ENCODE measurements at places on chromosomes 5 and 9.

- no peak for DNase-seq
These were observed 64.5 kb downstream of the MFAP3 start for GRCh38 chr5:154103233-154103632.

DNA sequence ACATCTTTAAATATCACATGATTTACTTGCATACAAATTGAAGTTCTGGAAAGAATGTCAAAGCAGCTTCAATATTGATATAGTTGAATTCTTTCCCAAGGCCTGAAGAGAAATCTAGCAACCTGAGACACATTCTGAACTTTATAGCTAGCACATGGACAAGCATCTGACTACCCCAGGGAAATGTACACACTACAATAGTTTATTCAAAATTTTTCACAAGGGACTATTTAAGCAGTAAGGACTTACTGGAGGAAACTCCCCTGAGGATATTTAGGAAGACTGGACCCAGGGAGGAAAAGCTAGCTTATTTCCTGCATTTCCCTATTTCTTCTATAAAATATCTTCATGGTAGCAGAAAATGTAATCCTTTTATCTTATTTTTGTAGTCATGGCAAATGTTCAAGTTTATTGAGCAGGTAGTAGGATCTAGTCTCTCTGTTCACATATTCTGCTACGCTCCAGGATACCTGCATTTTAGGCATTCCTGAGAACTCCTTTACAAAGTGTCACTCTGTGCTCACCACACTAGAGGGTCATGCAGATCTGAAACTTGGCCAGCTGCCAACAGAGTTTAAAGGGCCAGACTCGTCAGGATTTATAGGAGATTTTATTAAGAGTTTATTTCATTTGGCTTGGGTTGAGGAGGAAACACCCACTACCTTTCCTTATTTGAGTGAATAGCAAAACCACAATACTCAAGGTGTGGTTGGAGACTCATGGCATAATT, 348.4 kb upstream of the FTMT start:
- no peak for DNase-seq

DNA sequence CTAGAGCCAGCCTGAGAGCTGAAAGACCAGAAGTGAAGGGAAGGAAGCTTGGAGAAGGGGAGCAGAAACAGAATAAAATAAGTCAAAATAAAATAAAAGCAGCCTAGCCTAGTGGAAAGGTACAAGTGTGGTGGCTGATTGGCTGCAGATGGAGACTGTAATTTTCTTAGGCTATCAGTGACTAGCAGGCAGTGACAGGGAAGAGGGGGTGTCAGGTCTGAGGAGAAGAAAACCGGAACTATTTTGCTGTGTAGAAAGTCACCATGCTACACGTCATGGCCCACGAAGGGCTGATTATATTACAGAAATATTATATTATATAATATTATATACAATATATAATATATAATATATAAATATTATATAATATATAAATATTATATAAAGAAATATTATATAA, 98.1 kb upstream of the TAF11L2 start:
- DNase-seq = no peak

- no peak for DNase-seq
These were observed 44.6 kb upstream of the PIK3R1 start for GRCh38 chr5:68170826-68171558.

- no peak for DNase-seq
These were observed 529 bp downstream of the UBAC1 start for GRCh38 chr9:135960411-135961276.

GRCh38 chr5:135232958-135233357, 166.1 kb downstream of the MACROH2A1 start:
- DNase-seq = no peak

- DNase-seq = no peak
These were observed 1124.6 kb downstream of the DTWD2 start for GRCh38 chr5:117863586-117864296.

DNA sequence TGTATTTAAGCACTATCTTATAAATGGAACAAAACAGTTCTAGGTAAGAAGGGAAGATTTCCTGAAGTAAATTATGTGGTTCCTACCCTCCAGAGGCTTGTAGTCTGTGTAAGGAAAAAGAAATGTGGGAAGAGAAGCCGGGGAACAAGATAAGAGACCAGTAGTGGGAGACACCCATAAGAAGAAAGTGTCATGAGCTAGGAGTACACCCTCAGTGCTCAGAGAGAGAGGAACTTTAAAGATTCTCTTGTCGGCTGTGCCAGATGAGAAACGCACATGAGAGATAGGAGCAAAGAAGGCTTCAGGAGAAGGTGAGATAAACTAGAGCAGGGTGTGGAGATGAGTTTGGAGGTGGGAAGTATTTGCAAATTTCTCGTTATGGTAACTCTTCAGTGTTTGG, 18.1 kb downstream of the SLC36A1 start:
- no peak for DNase-seq

DNA sequence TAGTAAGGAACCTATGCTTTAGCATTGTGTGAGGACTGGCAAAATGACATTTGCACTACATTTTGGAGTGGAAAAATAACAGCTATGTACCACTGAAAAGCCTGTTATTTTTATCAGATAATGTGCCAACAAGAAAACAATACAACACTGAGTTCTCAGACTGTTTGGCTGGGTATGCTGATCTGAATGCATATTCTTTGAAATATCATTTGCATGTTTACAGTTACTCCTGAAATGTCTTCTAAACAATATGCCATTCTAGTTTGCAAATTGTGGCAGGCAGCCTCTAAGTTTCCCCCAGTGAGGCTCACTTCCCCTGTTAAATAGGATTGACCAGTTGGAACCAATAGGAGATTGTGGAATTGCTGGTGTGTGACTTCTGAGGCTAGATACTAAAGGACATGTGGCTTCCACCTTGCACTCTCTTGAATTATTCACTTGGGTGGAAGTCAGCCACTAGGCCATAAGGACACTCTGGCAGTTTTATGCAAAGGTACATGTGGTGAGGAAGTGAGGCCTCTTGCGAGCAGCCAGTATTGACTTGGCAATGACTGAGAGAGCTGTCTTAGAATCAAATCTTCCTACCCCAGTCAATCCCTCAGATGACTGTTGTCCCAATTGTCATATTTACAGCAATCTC, 250.4 kb upstream of the PCSK5 start:
- no peak for DNase-seq

DNA sequence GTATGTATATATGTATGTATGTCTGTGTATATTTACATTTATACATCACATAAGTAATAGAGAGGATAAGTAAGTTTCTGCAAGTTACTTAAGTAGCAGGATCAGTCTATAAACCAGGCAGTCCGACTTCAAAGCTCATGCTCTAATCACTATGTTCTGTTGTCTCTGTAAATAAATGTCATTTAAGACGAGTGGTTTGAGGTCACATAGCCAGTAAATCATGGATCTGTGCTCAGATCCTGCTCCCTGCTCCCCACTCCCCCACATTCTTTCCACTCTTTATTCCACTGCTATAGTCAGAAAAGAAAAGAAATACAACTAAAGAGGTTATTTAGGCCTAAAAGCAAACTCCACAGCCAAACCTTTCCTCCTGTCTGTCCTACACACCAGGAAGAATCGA, 90.4 kb downstream of the SERINC5 start:
- DNase-seq = no peak

DNA sequence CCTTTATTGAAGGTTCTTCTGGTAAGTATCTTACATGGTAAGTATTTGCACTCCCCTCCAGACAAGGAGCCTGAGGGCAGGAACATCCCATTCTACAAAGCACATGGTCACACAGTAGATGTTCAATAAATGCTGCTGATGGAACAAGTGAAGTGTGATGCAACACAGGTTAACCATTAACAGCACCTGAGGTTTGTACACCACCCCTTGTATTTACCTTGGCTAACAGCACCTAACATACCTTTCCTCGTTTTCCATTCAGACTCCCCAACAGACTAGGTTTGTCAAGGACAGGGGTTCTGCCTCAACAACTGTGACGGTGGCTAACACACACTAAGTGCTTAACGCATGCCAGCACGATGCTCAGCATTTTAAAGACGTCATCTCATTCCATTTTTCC, 213.6 kb downstream of the MAPKAP1 start:
- DNase-seq = no peak

- DNase-seq = no peak
These were observed 145.6 kb downstream of the DAB2IP start for GRCh38 chr9:121797081-121797480.

GRCh38 chr5:134133995-134134541, 19.6 kb downstream of the TCF7 start:
- no peak for DNase-seq

DNA sequence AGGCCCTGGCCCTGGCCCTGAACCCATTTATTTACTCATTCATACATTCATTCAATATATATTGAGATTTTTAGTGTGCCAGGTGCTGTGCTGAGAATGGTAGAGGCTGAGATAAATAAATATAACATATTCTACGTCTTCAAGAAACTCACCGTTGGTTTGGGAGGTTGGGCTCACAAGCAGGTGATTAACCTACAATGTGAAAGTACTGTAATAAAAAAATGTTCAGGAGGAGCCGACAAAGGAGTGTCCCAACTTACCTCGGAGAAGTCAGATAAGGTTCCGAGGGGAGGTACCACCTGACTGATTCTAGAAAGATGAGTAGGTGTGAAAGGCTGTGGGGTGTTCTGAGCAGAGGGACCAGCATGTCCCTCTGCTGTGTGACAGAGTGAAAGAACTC, 479.6 kb upstream of the KLF4 start:
- DNase-seq = no peak

GRCh38 chr9:123033864-123034601, 566 bp downstream of the GPR21 start:
- DNase-seq = no peak

- DNase-seq = peak; percentile 4
These were observed 74.1 kb upstream of the PIK3R1 start for GRCh38 chr5:68141494-68141893.

GRCh38 chr9:131524665-131525315, 6.3 kb downstream of the UCK1 start:
- no peak for DNase-seq

DNA sequence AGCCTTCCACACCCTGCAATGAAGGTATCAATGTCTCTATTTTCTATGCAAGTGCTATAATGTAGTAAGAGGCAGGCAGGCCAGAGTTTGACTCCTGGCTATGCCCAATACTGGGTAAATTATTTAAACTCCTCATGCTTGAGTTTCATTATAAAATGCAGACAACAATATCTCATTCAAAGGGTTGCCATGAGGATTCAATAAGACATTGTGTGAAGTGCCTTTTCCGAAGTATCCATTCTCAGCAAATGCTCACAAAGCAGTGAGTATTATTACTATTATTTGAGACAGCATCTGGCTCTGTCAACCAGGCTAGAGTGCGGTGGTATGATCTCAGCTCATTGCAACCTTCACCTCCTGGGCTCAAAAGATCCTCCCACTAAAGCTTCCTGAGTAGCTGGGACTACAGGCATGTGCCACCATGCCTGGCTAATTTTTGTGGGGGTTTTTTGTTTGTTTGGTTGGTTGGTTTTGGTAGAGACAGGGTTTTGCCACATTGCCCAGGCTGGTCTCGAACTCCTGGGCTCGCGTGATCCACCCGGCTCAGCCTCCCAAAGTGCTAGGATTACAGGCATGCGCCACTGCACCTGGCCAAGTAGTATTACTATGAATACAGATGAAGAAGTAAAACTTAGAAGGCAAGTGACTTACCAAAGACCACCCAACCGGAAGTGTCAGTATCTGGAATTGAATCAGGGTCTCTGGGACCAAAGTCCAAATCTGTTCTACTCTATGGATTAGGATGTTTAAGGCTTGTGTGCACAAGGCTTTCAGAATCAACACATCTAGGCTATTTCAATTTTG, 18.8 kb downstream of the ADAM19 start:
- no peak for DNase-seq

DNA sequence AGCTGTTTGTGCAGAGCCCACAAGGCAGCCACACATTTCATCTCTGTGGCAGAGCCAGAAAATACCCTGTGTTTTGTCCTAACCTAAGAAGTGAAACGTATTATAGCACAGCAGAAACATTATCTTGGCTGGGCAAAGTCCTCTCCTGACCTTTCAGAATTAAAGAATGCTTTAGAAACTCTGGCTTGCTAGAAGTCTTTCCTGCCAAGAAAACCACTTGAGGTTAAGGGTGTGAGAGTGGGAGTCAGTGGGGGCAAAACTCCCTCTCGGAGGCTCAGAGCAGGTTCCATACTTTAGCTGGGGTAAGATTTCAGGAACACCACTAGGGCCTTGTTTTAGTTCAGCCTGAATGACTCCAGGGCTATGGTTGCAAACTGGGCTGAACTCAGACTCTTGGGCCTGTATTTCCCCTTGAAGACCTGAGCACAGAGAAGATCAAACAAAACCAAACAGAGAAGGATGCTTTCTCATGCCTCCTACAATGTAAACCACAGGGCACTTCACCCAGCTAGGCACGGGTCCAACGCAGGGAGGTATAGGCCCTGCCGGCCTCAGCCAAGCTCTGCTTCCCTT, 48.0 kb downstream of the ZNF366 start:
- no peak for DNase-seq

GRCh38 chr9:95079461-95079860, 238.0 kb downstream of the FANCC start:
- DNase-seq = no peak

DNA sequence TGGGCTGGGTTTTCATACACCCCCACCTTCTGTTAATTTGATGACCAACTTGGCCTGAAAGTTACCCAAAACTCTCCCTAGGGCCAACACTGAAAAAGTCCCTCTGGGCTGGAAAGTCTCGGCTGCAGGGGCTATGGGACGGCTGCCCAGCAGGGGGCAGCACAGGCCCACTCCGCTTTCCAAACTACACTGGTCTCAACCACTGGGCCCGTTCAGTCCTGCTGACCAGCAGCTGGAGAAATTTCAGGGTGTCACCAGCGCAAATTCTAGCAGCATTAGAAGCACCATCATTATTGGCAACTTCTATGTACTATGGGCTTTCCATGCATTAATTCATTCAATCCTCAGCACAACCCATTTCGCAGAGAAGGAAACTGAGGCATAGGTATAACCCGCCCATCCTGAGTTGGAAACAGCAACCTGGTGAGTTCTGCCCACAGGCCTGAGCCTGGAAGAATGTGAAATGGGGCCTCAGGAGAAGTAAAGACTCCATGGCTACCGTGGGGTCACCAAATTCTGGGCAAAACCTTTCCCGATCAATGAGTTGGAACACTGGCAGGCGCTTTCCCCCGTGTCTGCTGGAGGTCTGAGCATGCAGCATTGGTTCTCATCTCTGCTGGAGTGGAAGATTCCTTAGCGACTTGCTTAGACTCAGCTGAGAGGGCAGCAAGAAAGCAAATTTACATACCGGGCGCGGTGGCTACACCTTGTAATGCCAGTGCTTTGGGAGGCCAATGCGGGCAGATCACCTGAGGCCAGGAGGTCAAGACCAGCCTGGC, 9.7 kb downstream of the ORM2 start:
- DNase-seq = peak; percentile 69
